Esophagus squamous epithelium (tissue), 5 donors: ENCODE measurements at places on chromosomes 6 and 20.

GRCh38 chr20:3164043-3164762, 4.5 kb upstream of the FASTKD5 start:
- DNase-seq, result no peak

DNA sequence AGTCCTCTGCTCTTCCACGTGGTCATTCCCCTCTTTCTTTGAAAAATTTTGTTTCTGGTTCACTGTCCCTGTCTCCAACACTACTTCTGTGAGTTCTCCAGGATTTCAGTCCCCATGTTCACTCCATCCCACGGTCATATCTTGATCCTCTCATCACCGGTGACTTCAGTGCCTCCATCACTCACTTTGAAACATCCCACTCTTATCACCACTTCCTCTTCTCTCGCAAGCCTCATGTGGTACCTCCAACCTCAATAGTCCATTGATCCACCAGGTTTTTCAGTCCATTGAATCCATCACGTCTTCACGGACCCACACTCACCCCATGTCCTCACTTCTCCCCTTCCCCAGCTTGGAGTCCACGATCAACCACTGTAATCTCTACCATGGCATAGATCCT, 64.8 kb downstream of the CARMIL1 start:
- DNase-seq, result no peak

GRCh38 chr20:19913927-19914614, 103.1 kb upstream of the NAA20 start:
- no peak for DNase-seq

DNA sequence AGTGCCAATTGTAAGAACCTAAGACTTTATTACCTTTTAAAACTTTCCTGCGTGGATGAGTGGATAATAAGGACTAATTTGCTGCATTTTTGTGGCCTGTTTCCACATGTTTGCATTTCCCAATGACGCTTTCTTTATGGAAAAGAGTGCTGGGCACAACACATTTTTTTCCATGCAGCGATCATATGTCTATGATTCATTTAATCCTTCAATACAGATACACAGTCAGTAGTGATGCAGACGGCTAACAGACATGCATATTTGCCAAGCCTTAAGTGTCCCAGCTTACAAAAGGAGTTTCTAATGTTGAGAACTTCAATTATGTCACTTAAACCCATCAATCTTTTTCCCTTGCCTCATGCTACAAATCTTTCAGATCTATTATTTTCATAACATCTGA, 239.8 kb upstream of the PREP start:
- DNase-seq, result no peak

GRCh38 chr20:35307666-35308653, 15.7 kb upstream of the FAM83C start:
- no peak for DNase-seq

DNA sequence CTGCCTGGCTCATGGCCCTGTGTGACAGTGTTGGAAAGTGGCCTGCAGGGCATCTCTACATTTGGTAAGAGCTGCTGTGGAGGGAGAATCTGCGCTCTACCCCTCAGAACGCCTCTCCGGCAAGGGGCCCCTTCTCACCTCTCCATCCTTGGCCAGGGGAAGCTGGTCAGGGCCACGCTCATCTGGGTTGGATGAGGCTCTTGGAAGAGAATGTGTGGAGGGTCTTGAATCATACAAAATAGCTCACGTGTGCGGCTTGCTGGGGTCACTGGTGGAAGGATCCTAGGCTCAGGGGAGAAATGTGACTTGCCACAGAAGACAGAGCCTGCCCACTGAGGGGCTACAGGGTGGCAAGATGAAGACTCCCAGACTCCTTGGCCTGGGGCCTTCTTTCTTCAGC, 105.0 kb downstream of the SCML4 start:
- DNase-seq, result no peak

- no peak for DNase-seq
Observed at GRCh38 chr6:104608101-104608500, 251.6 kb downstream of the HACE1 start.

DNA sequence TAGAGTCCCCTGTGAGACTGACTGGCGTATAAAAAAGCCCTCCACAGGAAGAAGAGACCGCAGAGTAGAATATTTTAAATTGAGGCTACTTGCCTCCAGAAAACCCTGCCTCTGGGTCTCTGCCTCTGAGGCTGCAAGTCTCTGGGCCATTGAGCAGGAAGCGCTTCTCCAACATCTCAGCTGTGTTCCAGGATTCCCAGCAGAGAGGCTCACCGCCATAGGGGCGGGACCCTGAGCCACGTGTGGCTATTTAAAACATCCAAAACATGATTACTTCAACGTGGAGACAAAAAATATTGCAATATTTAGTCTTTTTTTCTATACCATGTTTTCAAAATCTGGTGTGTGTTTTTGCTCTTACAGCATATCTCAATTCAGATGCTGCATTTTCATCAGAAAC, 59.4 kb downstream of the GNAS-AS1 start:
- no peak for DNase-seq

GRCh38 chr6:141548966-141549365, 583.8 kb upstream of the GJE1 start:
- no peak for DNase-seq

DNA sequence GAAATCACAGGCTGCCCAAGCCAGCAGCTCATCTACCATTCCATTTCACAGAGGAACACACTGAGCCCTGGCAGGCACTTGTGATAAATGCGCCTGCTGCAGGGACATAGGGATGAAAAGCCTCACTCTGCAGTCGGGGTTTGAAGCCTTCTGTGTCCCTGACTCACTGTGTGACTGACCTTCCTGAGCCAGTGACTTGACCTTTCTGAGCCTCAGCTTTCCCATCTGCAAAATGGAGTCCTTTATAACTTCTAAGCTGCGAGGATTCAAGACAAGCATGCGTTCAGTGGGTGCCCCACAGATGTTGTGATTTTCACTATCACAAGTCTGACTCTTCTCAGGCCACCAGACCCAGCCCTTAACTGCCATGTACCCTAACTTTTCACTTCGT, 5.5 kb downstream of the TGM2 start:
- DNase-seq, result no peak

GRCh38 chr6:113330636-113330946, 526.6 kb upstream of the MARCKS start:
- DNase-seq, result no peak

DNA sequence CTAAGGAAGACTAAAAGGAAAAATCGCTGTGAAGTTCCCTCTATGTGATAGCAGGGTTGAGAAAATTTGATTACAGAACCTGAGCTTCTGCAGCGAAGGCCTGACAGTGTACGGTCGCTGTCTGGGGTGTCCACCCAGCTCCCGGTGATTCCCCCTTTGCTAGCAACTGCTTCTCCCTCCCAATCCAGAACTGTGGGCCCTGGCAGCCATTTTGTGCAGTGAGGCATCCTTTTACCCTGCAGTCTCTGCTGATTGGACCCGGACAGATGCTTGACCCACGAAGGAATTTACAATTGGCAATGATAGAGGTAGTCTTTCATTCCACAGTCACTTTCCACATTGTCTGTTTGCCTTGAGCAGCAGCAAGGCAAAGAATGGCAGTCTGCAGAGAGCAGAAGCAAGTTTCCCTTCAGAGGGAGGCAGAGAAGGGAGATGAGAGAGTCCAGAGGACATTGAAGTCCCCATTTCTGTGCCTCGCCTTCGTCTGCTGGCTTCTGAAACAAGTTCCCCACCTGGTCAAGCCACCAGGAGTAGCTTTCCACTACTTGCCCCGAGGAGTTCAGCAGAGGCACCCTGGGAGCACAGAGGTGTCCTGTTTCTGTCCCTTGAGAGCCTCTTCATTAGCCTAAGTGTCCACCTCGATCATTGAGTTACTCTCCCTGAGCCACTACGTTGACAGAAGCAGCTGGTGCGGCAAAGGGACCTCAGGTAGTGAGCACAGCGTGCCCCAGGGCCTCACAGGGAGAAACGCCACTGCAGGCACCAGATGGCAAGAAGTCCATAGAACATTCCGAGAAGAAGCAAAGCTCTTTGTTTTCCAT, 370.3 kb downstream of the NRN1 start:
- no peak for DNase-seq
